DMS79 (cell line): ENCODE measurements at places on chromosomes 6 and 20.

- DNase-seq, result peak; percentile 37
Measured at GRCh38 chr6:39934131-39934757, at the start of gene MOCS1. Gene MOCS1, minus strand, starts transcription at chr6:39934462. Its CDS starts 45 bp downstream, at chr6:39934417.

GRCh38 chr20:62792182-62792939 is 3.9 kb upstream of the MRGBP start:
- no peak for DNase-seq

GRCh38 chr6:73704260-73704659 is 8.3 kb downstream of the CD109 start:
- DNase-seq, result no peak

DNA sequence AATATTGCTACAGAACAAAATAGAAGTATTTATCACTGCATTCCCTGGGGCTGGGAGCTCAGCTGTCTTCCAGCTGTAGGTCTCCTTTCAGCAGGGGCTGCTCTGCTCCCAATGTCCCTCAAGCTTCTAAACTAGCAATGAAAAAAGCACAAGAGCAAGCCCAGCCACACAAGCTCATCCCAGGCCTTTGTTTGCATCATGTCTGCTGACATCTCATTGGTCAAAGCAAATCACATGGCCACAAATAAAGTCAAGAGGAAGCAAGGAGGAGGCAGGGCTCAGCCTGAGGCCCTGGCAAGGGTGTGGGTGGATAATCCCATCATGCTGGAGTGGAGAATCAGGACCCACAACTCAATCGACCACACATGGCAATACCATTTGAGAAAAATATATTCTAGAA is 2.2 kb upstream of the BFSP1 start:
- DNase-seq, result no peak

DNA sequence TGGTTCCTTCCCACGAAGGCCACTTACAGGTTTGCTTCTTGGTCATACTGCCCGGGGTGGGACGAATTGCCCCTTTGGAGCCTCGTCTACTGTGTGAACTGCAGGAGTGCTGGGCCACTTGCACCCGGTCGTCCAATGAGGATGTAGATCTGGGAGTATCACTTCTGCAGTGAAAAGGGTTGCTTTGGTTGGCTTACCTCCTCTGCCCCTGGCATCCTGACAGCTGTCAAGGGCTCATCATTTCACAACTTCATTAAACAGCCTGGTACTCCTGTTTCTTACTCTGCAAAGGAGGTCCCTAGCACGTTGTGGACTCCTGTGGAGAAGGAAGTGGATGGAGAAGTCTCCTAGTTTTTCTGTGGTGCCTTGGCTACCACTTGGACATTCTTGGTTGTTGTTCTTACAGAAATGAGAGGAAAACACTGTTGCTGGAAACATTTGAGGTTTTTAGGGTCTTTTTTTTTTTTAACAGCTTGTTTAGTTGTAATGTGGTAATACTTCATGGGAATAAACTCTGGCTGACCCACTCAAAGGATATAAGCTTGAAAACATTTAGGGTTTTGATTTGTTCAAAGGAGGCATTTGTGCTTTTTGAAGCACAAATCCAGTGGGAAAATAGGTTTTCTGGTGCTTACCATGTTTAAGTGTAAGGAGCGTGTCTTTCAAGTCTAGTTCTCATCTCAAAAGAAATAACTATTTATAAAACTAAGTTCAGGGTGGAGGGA is 60.7 kb downstream of the AKAP12 start:
- no peak for DNase-seq
